ENCODE measurements at places on chromosomes 7 and 10.

DNA sequence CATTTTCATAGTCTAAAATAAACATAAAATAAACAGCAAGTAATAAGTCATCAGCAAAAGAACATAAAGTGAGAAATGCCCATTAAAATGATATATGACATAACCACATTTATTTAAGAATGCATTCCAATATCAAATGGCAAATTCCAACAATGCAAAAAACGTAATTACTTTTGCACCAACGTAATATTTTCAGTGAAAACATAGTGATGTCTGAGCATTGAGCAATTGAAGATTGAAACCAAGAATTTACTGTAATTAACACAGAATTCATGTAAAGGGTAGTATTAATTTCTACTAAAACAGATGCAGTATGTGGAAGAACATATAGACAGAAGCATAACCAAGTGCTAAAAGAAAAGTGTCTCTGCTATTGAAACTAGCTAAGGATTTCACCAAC is 123.0 kb upstream of the TNS3 start:
- H3K27me3 ChIP-seq = no peaks in the 10 kb centered on the region
- H3K36me3 ChIP-seq = no peaks in the 10 kb centered on the region
- no peak overlapping the region for H3K27ac ChIP-seq

DNA sequence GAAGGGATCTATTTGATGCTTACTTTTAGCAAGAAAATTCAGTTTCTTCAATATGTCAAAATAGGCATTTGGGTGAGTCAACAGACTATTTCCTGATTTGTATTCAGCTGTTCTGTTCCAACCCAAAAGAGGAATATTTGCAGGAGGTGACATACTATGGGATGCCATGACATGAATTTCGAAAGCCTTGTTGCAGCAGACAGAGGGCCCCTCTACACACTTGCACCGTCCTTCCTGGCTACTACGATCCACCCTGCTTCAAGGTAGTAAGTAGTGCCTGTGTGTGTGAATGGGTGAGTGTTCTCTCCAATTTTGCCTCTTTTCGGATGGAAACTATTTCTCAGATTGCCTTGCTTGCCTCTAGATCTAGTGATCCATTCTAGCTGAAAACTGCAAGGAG is 413.0 kb upstream of the ADARB2 start:
- DNase-seq = no peak
- H3K36me3 ChIP-seq = no peaks in the 10 kb centered on the region
- H3K27me3 ChIP-seq = no peaks in the 10 kb centered on the region

DNA sequence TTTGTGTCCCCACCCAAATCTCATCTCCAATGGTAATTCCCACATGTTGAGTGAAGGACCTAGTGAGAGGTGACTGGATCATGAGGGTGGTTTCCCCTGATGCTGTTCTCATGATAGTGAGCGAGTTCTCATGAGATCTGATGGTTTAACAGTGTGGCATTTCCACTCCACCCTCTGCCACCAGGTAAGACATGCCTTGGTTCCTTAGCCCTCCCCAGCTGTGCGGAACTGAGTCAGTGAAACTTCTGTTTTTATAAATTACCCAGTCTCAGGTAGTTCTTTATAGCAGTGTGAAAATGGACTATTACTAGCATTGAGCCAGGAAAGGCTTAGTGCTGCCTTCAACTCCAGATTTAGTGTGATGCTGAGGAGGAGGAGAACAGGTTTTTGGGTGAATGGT is 222.2 kb downstream of the ADRA2A start:
- no peaks in the 10 kb centered on the region for H3K27me3 ChIP-seq
- no peaks in the 10 kb centered on the region for H3K4me1 ChIP-seq
- no peaks in the 10 kb centered on the region for H3K36me3 ChIP-seq
- DNase-seq = no peak
- no peak overlapping the region for H3K4me3 ChIP-seq

DNA sequence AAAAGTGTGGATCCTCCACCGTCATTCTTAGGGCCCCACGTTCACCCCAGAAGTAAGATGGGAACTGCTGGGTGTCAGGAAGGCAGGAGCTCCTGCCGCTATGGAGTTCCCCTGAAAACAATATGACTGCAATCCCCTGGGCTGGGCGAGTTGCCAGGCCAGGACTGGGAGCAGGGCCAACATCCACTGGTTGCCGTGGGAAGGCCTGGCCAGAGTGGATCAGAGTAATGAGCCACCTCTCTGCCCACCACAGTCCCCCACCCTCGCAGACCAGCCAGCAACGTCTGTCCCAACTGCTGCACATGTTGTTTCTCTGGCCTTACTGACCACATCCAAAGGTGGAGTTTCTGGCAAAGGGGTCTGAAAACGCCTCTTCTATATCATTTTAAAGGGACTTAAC is 86.6 kb downstream of the STRA8 start:
- no peaks in the 10 kb centered on the region for H3K4me1 ChIP-seq
- no peak overlapping the region for H3K27ac ChIP-seq
- DNase-seq = peak; percentile 64
- no peak overlapping the region for H3K4me3 ChIP-seq
- H3K27me3 ChIP-seq = no peaks in the 10 kb centered on the region

DNA sequence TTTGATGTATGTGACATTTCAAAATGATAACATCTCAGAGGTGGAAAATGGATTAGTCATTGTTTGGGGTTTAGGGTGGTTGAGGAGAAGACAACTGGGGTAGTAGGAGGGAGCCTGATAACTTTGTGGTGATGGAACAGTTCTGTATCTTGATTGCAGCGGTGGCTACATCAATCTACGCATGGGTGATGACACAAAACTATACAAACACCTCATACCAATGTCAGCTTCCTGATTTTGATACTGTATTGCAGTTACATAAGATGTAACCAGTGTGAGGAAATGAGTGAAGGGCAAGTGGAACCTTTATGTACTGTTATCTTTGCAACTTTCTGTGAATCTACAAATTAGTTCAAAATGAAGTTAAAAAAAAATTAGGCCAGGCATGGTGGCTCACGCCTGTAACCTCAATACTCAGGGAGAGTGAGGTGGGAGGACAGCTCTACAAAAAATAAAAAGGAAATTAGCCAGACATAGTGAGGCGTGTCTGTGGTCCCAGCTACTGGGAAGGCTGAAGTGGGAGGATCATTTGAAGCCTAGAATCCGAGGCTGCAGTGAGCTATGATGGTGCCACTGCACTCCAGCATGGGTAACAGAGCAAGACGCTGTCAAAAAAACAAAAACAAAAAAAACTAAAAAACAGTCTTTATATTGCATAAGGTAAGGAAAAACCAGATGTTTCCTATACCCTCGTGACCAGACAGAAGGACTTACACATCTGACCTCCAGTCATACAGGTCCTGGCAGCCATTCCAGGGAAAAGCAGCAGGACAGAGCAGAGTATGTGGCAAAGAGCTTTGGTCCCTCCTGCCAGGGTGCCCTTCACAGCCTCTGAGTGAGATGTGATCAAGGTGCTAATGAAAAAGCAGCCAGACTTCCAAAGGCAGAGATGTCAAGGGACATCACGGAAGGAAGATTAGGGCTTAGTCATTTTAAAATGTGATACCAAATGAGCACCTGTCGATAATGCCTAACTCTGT is 50.8 kb downstream of the CYTH3 start:
- H3K27me3 ChIP-seq = no peaks in the 10 kb centered on the region
- H3K4me1 ChIP-seq = peaks cover 3% of the 10 kb centered on the region
- no peaks in the 10 kb centered on the region for H3K36me3 ChIP-seq
- no peak for DNase-seq
- no peak overlapping the region for H3K27ac ChIP-seq

DNA sequence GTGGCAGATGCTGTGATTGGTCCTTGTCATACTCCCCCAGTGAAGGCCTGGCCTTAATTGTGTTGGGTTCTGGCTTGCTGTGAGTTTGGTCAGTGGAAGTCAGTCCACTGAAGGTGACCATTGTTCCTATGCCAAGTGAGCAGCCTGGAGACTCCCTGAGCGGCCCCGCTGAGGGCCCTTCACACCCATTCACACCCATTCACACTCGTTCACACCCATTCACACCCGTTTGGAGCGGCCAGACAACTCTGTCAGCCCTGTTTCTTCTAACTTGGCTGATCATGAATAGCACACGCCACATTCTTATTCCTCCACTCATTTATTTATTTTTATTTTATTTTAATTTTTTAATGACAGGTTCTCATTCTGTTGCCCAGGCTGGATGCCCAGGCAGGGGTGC is 61.5 kb downstream of the C10orf120 start:
- no peak overlapping the region for H3K4me3 ChIP-seq
- no peaks in the 10 kb centered on the region for H3K27me3 ChIP-seq
- no peaks in the 10 kb centered on the region for H3K4me1 ChIP-seq
- DNase-seq = no peak

GRCh38 chr7:129845178-129845971 is 107.4 kb downstream of the UBE2H start:
- H3K27ac ChIP-seq = peak overlapping the region; percentile 41
- DNase-seq = no peak
- no peaks in the 10 kb centered on the region for H3K36me3 ChIP-seq
- H3K4me1 ChIP-seq = no peaks in the 10 kb centered on the region
- no peak overlapping the region for H3K4me3 ChIP-seq

GRCh38 chr7:33837356-33837851 is 67.9 kb upstream of the BMPER start:
- H3K36me3 ChIP-seq = no peaks in the 10 kb centered on the region
- peak; percentile 18 for DNase-seq
- H3K27me3 ChIP-seq = no peaks in the 10 kb centered on the region
- no peaks in the 10 kb centered on the region for H3K4me1 ChIP-seq

- no peak for DNase-seq
- H3K27ac ChIP-seq = no peak overlapping the region
- H3K36me3 ChIP-seq = no peaks in the 10 kb centered on the region
- H3K4me1 ChIP-seq = no peaks in the 10 kb centered on the region
- no peaks in the 10 kb centered on the region for H3K27me3 ChIP-seq
Measured at GRCh38 chr7:44050121-44050914, 5.8 kb downstream of the DBNL start.
